ENCODE measurements at places on chromosomes 2 and 18.

- no peak for DNase-seq
Measured at GRCh38 chr2:183162362-183162761, 38.1 kb downstream of the NUP35 start.

GRCh38 chr2:193843675-193844074 is 1648.9 kb upstream of the TMEFF2 start:
- no peak for DNase-seq

DNA sequence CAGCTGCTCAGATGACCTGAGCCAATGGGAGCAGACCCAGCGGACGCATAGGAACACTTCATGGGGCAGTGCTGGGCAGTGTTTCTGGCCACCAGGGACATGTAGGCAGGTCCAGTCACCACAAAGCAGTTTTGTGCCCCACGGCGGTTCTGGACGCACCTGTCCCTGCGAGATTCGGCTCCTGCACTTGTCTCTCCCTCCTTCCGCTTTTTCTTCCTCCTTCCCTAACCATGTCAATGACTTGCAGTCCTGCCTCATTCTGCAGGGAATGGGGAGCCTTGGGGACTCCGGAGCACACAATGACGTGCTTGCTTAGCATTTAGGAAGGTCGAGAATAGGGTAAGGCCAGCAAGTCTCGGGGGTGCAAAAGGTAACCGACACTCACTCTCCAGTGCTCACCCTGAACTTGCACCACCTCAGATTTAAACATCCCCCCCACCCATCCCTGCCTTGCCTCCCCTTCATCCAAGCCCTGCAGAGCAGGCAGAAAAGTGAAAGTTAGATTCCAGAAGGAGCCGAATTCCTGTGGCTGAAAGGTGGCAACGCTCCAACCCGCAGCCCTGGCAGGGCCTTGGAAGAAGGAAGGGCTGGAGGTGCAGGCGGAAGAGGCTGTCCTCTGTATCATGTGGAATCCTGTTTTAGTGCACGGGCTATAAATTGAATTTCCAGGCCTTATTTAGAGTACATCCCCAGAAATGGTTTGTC is 40.5 kb upstream of the ATG16L1 start:
- DNase-seq: no peak

DNA sequence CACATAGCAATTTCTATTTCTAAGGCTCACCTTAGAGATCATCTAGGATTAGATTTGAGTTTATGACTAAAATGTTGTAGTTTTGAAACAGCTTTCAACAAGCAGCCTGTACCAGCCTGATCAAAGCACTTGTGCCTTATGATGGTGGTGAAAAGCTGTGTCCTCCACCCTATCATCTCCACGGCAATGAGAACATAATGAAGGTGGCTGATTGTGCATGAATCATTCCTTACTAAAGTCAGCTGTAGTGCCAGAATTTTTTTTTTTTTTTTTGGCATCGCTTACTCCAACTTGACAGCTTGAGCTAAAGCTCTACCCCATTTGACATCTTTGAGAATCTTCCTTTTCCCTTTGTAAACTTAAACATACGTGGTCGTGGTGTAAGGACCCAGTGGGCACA is 86.0 kb downstream of the DCC start:
- DNase-seq: no peak

GRCh38 chr18:79647307-79647706 is 32.3 kb upstream of the CTDP1 start:
- no peak for DNase-seq

DNA sequence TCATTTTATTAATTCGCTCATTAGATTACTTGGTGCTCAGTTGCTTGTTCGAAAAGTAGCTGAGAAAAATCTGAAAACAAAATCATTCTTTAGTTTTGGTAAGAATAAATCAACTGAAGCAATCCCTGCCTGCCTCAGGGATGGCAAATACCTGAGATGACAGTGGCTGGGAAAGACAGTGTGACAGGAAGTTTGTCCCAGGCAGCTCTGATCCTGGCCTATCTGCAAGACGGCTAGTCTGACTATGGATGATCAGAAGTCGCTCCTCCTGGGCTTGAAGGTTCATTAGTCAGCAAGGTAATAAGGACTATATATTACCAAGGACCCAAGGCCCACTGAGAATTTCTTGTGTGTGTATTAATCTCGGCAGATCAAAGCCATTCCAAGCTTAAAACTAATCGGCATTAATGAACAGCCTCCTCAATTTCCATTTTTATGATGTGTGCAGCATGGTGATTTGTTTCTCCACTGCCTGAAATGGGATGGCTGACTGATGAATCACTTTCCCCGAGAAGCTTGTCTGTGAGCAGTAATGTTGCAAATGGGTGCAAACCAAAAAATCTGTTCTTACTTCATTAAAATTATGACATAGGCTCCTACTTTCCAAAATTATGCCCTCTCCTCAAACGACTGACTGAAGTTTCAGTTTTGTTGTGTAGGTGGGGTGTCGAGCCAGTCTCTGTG is 199.9 kb downstream of the ACTR3 start:
- DNase-seq: no peak

DNA sequence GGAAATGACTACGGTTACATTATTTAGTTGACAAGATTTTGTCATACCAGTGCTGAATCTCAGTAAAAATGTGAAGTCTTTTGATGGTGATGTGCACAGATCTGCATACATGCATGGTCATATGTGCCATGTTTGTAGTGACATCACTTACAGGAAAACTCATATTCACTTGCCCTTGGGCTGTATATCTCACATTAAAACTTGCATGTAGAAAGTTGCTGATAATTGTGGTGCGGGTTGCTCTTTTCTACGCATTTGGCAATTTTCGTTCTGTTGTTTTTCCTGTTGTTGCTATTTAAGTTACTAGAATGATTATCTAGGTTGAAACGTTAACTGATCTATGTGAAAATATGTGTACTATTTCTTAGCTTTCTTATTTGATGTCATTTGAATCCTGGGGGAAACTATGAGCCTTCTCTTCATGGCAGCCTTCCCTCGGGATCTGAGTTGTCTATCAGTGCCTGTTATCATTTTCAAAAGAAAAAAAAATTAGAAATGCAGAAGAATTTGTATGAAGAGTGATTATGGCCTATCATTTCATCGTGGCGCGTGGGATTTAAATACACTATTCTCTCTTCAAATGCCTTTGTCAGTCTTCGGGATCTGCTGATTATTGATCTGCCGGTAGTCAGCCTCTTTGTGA is 296.6 kb downstream of the TMX3 start:
- no peak for DNase-seq

DNA sequence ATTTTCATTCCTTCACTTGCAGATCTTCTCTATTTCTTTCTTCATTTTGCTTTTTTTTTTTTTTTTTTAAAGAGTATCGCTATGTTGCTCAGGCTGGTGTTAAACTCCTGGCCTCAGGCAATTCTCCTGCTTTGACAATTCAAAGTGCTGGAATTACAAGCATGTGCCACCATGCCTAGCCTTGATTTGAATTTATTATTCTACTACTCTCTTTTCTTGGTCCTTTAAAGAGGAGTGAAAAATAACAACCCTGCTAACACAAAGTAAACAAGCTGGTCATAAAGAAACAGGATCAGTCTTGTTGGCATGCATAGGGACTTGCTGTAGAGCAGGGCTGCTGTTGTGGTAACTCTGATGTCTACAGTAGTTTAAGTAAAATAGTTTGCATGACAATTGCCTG is 1615.3 kb upstream of the ZEB2 start:
- DNase-seq: no peak

DNA sequence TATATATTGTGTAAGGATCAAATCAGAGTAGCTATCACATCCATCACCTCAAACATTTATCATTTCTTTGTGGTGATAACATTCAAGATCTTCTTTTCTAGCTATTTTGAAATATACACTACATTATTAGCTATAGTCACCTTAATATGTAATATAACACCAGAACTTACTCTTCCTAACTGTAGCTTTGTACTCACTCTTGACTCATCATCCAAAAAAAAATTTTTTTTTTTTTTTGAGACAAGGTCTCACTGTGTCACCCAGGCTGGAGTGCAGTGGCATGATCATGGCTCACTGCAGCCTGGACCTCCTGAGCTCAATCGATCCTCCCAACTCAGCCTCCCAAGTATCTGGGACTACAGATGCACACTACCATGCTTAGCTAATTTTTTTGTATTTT is 153.3 kb downstream of the EML6 start:
- no peak for DNase-seq

GRCh38 chr2:175445281-175445680 is 263.8 kb upstream of the ATP5MC3 start:
- no peak for DNase-seq

- no peak for DNase-seq
Measured at GRCh38 chr18:55244546-55244945, 285.3 kb upstream of the CCDC68 start.

DNA sequence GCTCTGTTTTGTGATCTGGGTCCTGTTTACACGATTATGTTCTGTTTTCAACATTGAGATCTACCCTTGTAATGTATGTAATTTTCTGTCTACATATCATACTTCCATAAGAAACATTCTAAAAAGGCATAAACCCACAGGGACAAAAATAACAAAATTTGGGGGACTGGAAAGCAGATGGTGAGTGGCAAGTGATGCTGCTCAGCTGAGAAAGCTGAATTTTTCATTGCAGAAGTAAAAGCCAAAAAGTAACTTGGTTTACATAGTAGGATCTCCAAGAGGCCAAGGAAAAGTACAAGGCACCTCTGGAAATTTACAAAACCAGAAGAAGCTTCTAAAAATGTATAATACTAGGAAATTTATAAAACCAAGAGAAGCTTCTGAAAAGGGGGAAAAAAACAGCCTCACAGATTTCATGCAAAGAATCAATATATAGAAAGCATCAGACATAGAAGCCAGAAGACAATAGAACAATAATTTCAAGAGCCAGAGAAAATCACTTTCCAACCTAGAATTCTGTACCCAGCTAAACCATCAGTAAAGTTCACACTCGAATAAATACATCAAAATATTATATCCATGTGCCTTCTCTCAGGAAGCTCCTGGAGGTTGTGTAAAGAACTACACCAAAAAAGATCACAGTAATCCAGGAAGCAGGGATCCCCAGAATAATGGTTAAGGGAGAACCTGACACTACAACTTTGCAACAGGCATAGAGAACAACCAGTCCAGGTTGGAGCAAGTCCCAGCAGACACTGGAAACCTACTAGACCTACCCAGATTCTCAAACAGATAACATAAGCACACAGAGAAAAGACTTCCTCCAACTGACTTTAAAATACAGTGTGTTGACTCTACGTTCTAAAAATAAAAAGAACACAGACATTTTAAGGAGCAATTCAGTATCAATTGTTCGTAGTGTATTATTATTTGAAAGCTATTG is 401.7 kb upstream of the HS6ST1 start:
- DNase-seq: no peak

DNA sequence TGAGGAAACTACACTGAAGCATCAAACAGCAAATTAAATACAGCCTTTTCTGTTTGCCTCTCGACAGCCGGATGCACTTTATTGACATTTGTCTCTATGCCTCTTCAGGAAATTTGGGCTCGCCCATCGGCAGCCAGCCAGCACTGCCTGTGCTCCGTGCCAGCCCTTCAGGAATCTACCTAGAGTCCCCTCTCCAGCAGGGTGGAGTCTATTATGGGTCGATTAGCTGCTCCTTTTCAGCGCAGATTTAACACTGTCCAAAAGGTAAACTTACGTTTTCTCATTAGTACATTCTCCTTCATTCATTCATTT is 91.5 kb downstream of the MYCN start:
- DNase-seq: no peak

- DNase-seq: no peak
Measured at GRCh38 chr2:205014201-205014600, 468.9 kb downstream of the PARD3B start.
